CD8-positive, alpha-beta T cell (primary cell): ENCODE measurements at places on chromosomes 5 and 9.

DNA sequence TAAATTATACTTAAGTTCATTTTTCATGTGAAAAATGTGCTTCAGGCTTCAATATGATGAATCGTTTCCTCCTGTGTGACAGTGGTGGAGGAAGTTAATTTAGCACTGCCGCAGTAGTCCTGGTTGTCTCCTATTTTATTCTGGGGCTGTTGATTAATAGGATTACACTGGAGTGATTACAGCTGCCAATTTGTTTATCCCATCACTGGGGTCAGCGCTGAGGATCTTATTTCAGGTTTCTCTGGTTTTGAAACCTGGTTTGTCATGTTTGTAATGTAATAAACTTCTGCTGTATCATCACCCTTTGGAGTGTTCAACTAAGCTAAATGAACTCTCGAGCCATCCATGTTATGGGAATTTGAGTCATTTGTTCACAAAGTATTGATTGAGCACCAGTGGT, 241.7 kb upstream of the KCNN2 start:
- no peak for DNase-seq

GRCh38 chr9:13863112-13863511, 450.8 kb downstream of the NFIB start:
- no peak for DNase-seq

GRCh38 chr9:37969130-37969529, 65.2 kb upstream of the SLC25A51 start:
- no peak for DNase-seq

DNA sequence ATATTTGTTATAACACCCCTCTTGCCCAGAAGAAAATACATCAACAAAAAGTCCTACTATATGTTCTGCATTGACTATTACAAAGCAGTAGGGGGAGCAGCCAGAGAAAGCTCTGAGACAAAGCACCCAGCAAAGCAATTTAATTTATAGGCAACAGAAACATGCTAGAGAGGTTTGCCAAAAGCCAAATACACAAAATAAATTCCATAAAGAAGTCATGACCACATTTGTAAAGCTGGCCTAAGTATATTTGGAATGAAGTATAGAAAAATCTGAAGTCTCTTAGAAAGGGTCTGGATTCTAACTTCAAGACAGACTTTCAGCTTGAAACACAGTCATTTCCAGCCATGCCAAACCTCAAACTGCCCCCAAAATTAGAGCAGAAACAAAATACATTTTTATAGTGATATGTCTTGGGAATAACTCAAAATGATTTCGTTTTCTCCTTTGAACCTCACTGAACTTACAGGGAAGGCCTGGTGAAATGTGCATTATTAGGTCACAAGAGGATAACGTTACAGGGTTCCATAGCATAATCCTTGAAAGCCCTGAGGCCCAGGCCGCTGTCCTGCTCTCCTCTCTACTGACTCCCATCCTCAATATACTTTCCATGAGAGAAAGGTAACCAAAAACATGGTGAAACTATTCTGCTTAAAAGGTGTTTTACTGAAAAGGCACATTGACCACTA, 451.8 kb downstream of the RAB3C start:
- DNase-seq: no peak

DNA sequence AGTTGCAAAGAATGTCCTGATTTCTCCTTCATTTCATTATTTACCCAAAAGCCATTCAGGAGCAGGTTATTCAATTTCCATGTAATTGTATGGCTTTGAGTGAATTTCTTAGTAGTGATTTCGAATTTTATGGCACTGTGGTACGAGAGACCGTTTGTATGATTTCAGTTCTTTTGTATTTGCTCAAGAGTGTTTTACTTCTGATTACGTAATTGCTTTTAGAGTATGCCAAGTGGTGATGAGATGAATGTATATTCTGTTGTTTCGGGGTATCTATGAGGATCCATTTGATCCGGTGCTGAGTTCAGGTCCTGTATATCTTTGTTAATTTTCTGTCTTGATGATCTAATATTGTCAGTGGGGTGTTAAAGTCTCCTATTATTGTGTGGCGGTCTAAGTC, 41.2 kb downstream of the INSL6 start:
- DNase-seq: no peak

GRCh38 chr5:175275097-175275496, 168.9 kb downstream of the DRD1 start:
- DNase-seq: no peak

- DNase-seq: no peak
Measured at GRCh38 chr5:1929108-1929991, 46.6 kb upstream of the IRX4 start.

DNA sequence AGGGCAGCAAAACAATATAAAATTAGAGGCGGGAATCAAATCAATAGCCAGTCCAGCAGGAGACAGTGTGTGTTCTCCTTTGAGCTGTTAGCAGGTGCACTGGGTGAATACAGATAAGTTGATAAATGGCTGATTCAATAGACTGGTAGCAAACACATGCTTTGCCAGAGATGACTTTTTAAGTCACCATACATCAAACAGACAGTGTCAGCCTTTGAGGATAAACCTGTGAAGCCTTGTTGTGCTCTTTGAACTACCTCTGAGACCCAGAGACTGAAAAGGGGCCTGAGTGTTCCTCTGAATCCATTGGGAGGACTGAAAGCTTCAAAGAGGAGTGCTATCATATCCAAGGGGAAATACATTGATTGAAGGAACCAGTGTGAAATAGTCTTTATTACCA, 301.9 kb downstream of the RASEF start:
- no peak for DNase-seq

DNA sequence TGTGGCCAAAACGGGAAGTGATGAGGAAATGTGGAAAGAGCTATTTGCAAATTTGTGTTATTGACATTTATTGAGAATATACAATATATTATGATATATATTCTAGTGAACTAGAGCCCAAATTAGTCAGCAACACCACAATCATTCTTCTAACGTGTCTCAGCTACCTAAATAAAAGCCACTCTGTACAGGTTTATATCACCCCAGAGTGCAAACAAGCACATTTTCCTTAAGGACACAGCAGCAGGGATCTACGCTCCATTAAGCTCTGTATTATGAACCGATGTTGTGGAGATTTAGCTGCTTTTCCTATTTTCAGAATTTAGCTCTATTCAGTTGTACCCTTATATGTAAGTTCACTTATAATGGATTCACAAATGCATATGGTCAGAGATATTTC, 77.9 kb downstream of the CDH18 start:
- DNase-seq: no peak

DNA sequence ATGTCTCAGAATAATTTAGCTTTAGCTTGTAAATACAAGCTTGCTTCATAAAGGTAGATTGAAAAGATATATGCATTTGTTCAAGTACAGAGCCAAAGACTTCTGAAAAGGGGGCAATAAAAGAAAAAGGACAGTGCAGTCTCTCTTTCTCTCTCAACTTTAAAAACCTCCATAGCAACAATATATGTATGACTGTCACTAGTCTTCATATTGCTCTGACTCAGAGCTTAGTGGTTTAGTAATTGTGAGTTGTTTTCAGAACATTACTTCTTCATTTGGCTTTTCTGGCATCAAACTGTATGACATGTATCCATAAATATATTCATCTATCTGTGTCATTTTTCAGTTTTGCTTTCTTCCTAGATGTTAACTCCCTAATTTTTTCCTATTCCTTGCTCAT, 194.6 kb upstream of the KIF2A start:
- DNase-seq: no peak

DNA sequence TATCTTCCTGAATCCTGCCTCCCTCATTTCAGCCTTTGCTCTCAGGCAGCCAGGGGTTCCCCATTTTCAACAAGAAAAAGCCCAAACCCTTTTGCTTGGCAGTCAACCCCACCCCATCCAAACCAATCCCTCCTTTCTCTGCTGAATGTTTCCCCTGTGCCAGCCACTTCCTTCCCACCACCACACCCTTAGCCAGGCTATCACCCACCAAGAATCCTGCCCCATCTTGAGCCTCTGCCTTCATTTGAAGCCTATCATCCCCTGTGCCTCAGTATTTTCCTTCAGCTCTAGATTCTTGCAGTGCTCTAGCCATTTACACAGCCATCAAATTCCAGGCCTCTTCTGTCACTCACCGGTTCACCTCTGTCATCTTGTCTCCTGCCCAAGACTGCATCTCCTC, 15.3 kb upstream of the FIBCD1 start:
- DNase-seq: no peak

- no peak for DNase-seq
Measured at GRCh38 chr9:70413464-70413798, 1.0 kb downstream of the KLF9 start.

DNA sequence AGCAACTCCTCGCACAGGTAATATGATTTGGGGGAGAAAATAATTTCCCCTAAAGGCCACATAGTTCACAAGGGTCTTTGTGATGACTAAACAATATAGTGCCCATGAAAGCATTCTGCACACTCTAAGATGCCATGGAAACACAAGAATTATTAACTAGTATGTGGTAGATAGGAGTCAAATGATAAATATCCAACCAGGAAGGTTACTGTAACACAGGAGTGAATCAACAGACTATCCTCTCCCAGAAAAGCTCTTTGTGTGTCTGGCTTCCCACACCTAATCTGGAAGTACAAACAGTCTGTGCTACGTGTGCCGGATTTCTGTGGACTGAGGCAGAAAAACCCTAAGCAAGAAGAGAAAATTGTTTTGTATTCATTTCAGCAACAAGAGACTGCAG, 70.0 kb downstream of the OTP start:
- DNase-seq: no peak

- no peak for DNase-seq
Measured at GRCh38 chr5:151589878-151590570, 1.1 kb downstream of the FAT2 start.

GRCh38 chr5:170623576-170624181, 119.9 kb downstream of the KCNIP1 start:
- no peak for DNase-seq

- no peak for DNase-seq
Measured at GRCh38 chr9:2824564-2824963, 19.3 kb downstream of the PUM3 start.

DNA sequence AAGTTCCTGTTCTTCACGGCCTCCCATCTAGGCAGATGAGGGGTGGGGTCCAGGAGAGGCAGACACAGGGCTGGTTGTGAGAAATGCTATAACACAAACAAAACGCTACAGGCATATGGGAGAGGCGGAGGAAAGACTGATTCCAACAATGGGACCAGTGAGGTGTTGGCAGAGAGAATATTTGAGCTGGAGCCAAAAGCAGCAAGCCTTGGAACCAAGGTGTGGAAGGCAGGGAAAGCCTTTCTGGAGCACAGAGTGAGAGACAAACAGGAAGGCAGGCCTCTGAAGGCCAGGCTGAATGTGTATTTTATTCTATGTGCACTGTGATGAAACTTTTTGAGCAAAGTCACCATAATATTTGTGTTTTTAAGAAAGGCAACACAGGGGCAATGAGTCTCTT, 2.9 kb downstream of the ATPSCKMT start:
- no peak for DNase-seq

GRCh38 chr5:179879003-179879689, 20.5 kb upstream of the MRNIP start:
- no peak for DNase-seq

- no peak for DNase-seq
Measured at GRCh38 chr5:107388141-107388861, 282.4 kb downstream of the EFNA5 start.

DNA sequence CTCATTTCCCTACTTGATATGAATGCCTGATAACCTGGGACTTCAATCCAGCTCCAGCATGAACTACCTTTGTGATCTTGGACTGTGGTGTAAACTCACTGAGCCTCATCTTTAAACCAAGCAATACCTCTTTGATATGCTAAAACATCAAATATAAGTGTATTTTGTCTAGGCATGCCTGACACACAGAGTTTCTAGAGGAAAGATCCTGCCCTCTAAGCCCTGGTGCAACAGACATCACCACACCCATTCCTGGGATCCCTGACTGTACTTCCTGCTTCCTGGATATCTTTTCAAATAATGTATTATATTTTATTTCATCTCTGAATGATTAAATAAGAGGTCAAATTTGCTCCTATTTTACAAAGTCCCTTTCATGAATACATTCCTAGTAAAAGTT, 55.8 kb downstream of the ANXA2R start:
- DNase-seq: no peak

- no peak for DNase-seq
Measured at GRCh38 chr9:33375841-33376321, 26.5 kb downstream of the AQP7 start.

DNA sequence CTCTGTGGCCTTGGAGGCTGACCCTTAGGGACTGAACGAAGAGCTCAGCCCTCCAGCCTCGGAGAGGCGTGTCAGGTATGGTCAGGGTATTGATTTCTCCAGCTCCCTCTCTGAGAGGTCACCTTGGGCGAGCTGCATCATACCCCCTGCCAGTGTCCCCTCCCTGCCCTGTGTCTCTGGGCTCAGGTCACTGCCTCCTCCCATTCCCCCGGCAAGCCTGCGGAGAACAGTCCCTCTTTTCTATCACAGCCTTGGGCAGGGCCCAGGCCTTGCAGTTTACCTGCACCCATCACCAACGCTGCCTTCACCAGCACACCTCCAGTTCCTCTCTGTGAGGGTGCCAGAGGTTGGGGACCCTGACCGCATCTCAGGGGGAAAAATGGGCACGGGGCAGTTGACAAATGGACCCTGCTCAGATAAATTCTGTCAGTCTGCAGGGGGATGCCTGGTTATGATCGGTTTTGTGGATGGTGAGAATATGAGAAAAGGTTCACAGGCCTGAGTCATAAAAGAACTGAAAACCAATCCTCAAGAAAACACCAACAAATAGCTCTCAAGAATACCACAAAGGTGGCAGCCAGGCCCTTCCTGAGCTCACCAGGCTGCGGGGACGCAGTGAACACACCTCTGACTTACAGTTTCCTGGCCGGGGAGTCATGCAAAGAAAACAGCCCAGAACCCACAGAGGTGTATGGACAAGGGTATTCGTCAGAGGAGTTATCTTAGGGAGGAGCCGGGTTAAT, 24.7 kb upstream of the RXRA start:
- DNase-seq: peak; percentile 31

GRCh38 chr5:93305984-93306383, 275.0 kb downstream of the NR2F1-AS1 start:
- no peak for DNase-seq

DNA sequence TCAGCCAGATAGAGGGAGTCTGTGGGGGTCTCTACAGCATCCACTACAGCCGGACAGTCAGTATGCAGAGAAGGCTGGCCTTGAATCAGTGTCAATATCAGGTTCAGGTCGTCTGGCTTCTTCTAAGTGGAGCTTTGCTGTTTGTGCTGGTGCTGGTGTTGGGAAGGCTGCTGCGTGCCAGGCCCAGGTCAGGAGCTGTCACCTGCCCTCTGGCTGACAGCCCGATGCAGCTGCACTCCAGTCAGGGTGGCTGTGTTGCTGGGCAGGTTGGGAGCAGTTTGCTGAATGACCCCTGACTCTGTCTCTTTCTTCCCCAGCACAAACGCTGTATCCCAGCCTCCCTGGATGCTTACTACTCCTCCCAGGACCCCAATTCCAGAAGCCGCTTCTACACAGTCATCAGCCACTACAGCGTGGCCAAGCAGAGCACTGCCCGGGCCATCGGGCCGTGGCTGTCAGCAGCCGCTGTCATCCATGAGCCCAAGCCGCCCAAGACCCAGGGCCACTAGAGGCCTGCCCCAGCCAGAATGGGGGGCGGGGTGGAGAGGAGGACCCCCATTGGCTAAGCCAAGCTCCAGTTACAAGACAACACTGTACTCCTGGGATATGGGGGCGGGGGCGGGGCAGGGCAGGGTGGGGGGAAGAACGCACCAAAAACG, 61.6 kb downstream of the NSG2 start:
- no peak for DNase-seq
